ENCODE measurements at places on chromosomes 12 and 14.

GRCh38 chr12:97200181-97200580, 262.4 kb upstream of the RMST start:
- no peak for DNase-seq

DNA sequence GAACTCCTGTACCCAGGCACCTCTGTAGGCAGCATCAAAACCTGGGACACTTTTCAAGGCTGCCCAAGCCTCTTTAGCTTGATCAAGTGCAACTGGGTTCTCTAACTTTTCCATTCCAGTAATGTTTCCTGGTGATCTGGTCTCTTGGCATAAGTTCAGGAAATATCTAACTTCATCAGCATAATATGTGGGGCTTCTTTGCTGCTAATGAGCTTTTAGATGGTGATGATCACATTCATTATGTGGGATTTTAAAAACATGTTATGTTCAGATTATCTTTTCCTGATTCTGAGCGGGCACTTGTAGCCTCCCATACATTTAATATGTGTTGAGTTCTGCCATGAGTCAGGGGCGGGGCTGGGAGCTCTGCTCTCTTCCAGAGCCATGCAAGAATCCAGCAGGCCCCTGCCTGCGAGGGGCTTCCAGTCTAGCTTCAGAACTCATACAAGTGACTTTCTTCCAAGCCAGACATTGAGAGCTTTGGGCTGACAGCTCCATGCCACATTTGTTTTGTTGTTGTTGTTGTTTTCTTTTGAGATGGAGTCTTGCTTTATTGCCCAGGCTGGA, 39.5 kb upstream of the RIN3 start:
- DNase-seq: no peak

GRCh38 chr14:75439989-75440388, 12.2 kb downstream of the JDP2 start:
- no peak for DNase-seq

DNA sequence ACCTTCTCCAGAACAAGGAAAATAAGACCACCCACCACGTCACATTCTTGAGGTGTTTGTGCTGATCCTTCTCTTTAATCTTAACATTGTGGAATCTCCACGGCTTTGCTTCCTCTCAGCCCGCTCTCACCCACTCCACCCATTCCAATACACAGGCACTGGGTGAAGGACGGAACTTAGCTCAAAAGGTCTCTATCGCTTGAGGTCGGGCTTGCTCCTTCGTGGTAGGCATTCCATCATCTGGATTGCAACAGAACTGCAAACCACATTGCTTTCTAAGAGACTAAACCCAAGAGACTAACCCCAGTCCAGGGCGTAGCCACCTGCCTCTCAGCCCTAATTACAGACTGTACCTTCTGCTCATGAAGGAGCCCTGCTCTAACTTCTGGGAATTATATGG, 24.0 kb upstream of the MDM2 start:
- DNase-seq: no peak

DNA sequence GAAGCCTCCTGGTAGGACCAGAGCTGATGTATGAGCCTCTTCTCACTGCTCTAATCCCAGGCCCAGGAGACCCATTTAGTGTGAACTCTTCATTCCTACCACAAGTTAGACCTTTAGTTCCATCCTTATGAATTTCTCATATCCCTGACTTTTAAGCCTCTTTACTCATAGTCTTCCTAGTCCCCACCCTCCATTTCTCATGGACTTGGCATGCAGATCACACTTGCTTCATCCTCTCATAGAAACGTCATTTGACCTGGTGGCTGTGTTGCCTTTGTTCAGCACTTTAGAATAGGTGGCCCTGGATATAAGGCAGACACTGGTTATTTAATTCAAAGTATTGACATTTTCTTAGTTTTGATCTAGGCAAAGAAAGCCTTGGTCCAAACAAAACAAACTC, 99.5 kb downstream of the SLC16A7 start:
- no peak for DNase-seq

GRCh38 chr12:102535306-102535705, 54.9 kb upstream of the IGF1 start:
- no peak for DNase-seq

DNA sequence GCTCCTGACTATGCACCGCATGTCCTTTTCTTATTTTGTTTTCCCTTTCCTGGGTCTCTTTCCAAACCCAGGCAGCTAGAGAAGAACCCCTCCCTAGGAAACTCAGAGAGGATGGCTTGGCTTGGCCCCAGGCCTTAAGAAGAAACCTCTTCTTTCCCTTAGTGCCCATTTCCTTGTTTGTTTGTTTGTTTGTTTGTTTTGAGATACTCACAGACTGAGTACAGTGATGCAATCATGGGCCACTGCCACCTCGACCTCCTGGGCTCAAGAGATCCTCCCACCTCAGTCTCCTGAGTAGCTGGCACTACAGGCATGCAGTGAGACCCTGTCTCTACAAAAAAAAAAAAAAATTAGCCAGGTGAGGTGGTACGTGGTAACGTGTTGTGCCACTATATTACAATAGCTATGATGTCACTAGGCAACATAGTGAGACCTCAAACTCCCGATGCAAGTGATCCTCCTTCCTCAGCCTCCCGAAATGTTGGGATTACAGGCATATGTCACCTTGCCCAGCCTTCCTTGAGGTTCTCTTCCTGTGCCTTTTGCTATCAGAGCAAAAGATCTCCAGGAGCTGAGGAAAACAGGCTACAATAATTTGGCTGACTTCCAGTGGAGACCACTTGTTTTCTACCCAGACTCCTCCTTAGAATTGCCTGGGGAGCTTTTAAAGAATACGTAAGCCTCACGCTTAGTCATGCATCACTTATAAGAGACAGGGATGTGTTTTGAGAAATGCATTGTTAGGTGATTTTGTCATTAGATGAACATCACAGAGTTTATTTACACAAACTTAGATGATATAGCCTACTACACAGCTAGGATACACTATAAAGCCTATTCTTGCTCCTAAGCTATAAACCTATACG, 34.5 kb upstream of the LGALS3 start:
- DNase-seq: no peak

DNA sequence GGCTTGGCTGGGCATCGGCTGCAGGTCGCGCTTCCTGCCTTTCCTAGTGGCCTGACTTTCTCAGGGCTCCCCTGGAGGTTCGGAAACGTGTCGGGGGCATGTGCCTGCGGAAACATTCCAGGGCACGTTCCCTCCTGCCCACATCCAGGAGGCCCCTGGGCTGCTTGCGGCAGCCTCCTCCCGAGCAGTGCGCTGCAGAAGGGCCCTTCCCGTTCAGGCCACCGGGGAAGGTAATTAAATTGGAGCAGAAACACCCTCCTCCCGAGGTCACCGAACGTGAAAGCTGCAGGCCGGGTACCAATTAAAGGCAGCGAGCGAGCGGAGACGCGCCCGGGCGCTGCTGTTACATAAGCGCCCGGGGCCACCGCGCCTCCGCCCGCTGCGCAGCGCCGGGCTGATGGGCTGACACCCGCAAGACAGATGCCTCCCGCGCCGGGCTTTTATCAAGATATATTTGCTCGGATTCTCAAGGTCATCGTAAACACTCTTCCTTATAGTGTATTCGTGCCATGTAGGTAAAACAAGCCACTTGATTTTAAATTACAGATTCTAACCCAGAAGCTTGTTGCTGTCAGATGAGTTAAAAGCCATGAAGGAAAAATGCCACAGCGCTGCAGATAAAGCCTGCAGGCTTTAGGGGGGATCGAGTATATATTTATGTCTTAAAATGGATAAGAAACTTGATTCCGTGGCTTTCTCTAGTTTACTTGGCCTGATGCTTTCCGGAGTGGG, 31.4 kb downstream of the SSPN start:
- peak; percentile 3 for DNase-seq

- DNase-seq: no peak
Measured at GRCh38 chr14:22535126-22535525, 53.9 kb downstream of the DAD1 start.

DNA sequence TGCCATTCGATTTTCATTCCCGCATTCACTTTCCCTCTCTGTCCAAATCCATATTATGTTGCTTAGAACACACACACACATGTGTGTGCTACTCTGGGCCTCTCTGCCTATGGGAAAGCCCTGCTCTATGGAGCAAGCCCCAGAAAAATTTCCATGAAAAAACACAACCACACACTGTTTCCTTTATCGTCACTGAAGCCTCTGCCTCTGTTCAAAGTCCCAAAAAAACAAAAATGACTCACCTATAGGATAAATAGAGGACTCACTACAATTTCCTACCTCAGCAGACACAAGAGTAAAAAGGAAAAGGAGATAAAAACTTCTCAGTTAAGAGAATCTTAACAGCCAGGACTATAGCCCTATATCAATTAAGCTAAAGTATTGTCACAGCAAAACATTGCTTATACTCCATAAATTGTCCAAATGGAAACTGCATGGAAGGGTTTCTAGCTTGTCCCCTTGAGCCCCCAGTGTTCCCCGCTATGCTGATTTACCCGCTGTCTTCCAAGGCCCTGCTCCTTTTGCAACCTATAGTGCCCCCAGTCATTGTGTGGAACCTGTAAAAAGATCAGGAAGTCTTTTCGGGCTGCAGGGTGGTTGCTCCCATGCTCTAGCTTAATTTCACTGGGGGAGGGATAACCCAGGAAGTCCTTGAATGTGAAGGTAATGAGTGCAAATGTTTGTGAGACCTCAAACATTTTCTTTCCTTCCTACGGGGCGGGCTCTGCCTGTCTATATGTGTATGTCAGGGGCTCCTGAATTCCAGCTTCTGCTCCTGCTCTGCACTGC, 11.1 kb upstream of the PIP4K2C start:
- DNase-seq: no peak

DNA sequence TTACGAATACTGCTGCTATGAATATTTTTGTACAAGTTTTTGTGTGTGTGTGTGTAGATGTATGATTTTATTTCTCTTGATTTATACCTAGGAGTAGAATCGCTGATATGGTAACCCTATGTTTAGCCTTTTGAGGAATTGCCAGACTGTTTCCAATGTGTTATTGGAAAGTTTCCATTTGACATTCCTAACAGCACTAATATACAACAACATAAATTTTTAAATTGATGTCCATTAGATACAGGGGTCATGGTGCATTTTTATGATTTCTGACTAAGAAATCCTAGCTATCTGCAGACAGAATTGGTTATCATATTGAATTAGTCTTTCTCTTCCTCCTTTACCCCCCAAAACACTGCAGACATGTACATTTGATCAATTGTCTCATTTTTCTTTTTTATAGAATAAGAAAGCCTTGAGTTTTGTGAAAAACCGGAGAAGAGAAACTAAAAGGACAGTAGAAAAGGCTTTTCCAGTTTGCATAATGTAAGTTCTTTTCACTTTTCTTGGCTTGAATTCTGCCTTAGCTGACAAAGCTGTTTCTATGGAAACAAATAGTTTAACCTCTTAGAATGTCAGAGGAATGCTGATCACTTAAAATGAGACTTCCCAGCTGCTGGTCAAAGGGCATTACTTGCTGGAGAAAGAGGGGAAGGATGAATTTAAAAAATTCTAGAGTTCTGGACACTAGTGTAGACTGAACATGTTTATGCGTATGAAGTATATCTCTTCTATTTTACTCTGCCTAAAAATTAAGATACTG, 28.2 kb downstream of the PALS1 start:
- no peak for DNase-seq

GRCh38 chr14:74548881-74549280, 55.3 kb downstream of the ISCA2 start:
- DNase-seq: no peak

DNA sequence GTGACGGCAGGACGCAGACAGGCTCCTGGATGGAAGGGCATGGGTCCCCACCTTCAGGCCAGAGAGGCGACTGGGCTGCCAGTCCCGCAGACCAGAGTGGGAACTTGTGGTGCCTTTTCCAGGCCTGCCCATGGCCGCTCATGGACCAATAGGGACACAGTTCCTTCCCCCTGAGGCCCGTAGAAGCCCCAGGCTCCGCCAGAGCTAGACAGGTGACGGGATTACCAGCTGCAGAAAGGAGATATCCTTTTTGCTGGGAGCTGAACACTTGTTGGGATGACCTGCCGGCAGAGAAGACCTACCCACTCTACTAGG, 73.6 kb upstream of the RASSF8 start:
- no peak for DNase-seq

- no peak for DNase-seq
Measured at GRCh38 chr12:131151558-131152345, 198.0 kb downstream of the ADGRD1 start.

- DNase-seq: no peak
Measured at GRCh38 chr12:105487963-105488362, 157.5 kb downstream of the C12orf75 start.

DNA sequence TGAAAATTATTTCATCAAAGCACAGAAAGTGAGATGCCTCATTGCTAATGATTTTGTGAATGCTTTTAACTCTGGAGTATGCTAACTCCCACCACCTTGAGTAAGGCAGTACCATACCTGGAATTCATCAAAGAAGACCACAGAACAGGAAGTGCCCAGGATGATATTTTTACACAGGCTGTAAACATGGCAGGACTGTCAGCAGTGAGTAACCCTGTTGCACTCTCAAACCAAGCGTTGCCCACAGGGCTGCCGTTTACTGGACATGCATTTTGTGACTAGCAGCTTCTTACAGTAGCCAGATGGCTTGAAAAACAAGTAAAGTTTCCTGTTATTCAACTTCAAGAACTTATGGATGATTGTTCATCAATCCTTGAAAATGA, 42.4 kb downstream of the RALGAPA1 start:
- peak; percentile 13 for DNase-seq

DNA sequence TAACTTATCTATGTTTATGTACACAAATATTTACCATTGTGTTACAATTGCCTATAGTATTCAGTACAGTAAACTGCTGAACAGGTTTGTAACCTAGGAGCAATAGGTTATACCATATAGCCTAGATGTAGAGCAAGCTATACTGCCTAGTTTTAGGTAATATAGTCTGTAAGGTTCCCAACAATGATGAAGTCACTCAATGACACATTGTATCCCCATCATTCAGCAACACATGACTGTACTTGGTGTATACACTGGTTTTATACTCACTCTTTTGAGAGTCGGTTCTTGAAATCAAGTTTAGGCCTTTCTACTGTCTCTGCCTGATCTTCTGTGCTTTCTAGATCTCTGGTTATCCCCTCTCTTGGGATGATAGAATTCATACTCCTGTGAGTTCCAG, 5.5 kb downstream of the RNASE1 start:
- no peak for DNase-seq

DNA sequence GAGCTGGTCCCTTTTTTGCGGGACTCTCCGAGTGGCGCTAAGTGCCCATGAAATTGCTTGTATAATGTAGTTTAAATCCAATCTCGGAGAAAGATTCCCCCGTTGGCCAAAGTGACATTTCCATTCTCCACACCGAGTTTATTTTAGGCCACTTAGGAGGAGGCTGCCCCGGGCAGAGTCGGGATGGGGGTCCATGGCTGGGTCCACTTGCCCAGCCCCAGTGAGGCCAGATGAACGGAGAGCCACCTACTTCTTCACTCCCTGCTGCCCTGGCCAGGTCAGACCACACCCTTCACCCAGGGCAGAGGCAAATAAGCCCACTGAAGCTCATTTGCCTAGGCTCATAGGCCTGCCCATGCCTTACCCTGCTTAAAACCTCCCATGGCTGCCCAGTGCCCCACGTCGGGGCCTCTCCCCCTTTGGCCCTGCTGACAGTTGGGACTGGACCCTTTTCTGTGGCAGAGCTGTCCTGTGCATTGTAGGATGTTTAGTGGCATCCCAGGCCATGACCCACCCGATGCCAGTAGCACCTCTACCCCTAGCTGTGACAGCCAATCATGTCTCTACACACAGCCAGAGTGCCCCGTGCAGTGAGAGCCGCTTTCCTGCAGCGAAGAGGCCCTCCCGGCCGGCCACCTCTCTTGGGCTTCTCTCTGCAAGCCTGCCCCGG, 51.3 kb downstream of the FAM222A start:
- DNase-seq: no peak

All from activated T-cell treated with anti-CD3 and anti-CD28 coated beads, Interleukin-2, amount 50 U/mL, for 72 hours (primary cell).